ENCODE measurements at places on chromosomes 5 and 9.

DNA sequence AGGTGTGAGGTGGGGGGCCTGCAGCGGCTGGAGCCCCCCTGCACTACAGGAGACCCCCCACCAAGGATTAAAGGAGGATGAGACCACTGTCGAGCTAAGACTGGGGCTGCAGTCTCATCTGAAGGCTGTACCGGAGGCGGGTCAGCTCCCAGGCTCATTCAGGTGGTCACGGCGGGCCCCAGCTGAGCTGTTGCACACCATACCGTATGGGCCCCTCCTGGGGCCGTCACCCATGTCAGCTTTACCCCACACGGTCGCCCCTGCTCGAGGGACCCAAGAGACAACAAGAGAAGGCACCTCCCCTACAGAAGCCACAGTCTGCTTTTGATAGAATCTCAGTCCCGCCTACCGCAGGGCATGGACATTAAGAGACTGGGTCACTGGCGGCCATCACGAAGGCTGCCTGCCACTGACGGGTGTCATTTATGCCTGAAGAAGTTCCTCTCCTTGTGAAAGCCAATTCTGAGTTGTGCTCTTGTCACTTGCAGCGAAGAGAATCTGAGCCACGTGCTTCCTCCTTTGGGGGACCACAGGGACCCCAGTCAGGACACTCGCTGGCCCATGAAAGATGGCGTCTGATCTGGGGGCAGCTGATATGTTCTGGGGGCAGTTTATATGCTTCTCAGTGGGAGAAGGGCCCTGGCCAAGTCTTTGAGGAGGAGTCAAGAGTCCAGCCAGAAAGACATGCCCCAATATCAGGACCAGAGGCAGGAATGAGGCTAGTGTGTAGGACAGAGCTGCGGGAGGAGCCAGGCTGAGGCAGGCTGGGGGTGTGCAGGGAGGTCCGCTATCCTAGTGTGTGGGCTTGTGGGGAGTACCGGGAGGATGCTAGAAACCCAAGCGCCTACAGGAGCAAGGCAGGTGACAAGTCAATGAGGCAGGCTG, 102.4 kb downstream of the ZNF354C start:
- DNase-seq, result no peak

GRCh38 chr5:108436696-108437095, 54.8 kb upstream of the FBXL17 start:
- no peak for DNase-seq

GRCh38 chr5:42487077-42487476, 63.8 kb downstream of the GHR start:
- no peak for DNase-seq

GRCh38 chr9:118578467-118578866, 790.8 kb downstream of the BRINP1 start:
- no peak for DNase-seq

GRCh38 chr9:131098391-131099101, 2.2 kb downstream of the AIF1L start:
- no peak for DNase-seq

- no peak for DNase-seq
Observed at GRCh38 chr9:83933790-83934189, 12.6 kb upstream of the KIF27 start.

DNA sequence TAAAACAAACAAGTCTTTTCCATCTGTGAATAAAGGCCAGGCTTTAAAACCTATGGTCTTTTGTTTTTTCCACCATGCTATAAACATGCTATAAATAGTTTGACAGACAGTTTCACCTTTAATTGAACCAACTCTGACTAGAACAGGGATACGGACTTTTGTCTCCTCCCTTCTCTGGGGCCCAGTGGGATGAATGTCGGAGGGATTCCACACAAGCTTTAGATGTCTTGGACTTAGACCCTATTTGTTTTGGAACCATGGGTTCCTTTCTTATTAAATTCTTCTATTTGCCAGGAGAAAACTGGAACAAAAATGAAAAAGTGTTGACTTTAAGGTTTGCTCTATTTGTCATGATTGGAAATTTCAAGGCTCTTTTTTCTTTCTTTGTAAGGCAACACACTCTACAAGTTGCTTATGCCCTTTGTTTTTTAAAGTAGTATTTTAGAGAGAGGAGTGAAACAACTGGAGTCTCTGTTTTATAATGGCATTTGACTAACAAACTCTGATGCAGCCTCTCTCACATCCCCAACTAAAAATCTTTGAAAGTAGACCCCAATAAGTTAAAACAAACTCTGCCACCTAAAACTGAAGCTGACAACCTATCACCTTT, 145.3 kb downstream of the MLLT3 start:
- DNase-seq, result no peak

DNA sequence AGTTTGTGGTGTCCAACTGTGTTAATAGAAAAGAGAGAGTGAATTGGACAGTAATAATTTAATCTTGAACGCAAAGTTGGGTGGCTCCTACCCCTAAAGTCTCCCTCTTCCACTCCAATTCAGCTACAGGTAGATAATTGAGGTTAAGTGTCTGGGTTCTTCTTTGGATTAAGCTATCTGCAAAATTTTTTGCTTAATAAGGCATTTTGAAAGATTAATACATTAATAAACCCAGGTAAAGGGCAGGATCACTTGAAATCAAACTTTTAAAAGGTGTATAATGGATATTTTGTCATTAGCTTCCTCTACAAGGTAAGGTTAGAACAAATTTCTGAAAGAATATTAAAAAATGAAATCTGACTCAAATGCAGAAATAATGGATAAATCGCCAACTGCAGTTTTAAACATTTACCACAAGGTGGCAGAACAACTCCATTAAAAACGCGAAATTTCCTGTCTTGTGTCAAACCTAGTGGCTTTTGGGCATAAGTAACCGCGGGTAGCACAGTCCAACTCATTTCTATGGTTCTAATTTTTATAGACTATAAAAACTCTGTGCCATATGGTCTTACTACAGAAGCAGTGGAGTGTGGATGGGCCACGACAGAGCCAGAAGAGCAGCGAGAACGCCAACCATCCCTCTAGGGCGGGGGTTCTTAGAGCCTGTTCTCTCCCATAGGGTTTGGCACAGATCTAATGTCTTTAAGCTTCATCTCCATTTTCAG, 276.5 kb downstream of the ARHGEF28 start:
- peak; percentile 72 for DNase-seq

- DNase-seq, result no peak
Observed at GRCh38 chr9:16010221-16010620, 457.4 kb downstream of the CCDC171 start.

DNA sequence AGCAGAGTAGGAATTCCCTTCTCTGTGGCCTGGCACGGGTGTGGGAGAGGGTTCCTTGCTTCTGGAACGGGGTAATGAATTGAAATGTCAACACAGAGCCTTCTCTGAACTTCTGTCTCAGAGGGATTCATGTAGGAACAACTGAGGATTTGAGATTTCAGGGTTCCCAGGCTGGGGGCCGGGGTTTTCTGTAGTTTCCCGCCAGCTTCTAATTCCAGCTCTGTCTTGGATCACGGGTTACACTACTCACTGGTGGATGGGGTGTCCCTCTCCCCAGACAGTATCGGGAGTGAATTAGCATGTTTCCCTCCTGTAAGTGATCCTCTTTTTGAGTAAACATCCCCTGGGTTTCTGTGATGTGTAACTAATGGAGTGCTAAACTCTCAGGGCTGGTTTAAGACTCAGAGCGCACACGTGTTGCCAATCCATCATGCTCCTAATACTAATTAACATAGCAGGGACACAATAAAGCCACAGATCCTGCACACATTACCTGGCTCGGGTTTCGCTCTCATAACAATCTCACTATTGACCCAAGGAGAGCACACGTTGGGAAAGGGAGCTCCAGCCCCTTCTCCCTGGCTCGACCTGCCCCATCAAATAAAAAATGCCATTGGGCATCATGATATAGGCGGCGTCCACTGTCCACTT, 18.1 kb upstream of the DMRT2 start:
- DNase-seq, result no peak

GRCh38 chr5:6636293-6636692, 3.1 kb downstream of the SRD5A1 start:
- DNase-seq, result no peak

- no peak for DNase-seq
Observed at GRCh38 chr9:135524130-135524861, 3.1 kb downstream of the LCN1 start.
